Brain pericyte (primary cell): ENCODE measurements at places on chromosomes 7 and 10.

GRCh38 chr7:19362099-19362498, 216.9 kb upstream of the FERD3L start:
- no peak for DNase-seq

DNA sequence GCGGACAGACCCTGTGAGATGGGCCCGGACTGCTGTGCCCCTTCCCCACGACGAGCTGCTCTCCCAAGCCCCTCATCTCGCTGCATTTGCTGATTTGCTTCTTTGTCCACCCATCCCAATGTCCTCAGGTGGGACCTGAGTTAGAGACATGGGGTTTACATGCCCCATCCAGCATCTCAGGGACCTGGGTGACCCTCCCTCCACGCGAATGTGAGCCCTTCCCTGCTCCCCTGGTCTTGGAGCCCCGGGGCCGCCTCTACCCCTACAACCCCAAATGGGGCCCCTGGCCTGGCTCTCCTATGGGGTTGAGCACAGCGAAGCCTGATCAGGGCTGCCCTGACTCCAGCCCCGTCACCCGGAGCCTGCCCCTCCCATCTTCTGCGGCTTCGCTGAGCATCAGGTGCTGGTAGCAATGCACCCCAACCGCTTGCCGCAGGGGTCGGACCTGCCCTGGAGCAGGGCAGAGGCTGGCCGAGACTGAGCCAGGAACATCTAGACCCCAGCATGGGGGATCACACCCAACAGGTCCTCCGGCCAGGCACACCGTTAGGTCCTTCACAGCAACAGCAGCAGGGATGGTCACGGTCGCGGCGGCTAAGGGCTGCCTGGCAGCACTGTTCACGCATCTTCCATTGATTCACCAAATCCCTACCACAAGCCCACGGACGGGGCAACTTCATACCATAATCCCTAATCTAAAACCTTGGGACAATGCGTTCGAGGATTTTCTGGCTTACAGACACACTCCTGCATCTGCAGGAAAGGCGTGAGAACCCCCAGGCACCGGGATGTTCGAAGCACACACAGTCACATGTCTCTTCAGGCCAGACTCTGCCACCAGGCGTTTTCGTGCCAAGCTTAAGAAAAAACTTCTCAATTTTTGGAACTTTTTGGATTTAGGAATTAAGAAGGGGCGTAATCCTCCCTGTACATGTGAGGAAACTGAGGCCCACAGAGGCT, 15.5 kb downstream of the WDR86 start:
- no peak for DNase-seq

- no peak for DNase-seq
Observed at GRCh38 chr7:141128931-141129330, 55.1 kb downstream of the TMEM178B start.

GRCh38 chr10:22684699-22685098, 29.7 kb downstream of the PIP4K2A start:
- no peak for DNase-seq

DNA sequence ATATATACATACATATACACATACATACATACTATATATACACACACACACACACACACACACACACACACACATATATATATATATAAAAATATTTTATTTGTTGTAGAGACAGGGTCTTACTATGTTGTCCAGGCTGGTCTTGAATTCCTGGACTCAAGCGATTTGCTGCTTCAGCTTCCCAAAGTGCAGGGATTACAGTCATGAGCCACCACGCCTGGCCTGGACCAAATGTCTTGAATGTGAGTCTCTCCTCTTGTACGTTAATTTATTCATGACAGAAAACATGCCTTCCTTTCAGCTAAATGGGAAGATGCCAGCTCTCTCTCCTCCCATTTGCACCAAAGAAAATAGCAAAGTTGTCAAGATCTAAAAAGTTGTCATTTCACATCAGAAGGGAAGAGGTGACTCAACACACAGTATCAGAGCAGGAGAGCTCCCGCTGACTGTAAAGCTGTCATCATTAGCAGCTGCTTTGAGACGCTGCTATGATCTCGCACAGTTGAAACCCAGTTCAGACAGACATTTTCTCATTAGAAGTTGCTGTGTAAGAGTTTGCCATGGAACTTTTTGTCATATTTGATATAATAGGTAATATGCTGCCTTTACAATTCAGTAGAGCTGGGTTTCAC, 224.3 kb downstream of the SFMBT2 start:
- DNase-seq = no peak

DNA sequence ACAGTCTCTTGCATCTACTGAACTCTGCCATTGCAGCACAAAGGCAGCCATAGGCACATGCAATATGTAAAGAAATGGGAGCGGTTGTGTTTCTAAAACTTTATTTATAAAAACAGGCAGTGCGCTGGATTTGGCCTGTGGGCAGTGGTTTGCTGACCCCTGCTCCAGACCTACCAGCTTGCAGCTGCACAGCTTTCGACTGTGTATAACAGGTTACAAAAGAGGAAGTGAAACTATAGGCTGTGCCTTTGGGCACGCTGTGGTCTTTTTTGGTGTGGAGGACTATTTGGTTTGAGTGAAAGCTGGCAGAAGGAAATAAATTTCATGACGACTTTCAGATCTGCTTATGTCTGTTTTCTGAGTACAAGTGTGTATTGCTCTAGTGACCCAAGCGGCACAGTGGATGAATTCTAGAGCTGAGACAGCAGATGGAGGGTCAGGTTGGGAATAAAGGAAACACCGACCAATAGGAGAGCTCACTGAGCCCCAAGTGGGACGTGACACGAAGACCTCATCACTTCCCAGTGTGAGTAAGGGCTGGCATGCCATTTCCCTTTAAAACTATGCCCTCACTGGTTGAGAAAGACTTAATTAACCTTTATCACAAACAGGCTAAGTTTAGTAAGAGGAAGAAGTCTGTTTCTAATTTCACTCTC, 152.7 kb downstream of the ANK3 start:
- DNase-seq = no peak
